Effector CD8-positive, alpha-beta T cell (primary cell): ENCODE measurements at places on chromosomes 5 and 9.

DNA sequence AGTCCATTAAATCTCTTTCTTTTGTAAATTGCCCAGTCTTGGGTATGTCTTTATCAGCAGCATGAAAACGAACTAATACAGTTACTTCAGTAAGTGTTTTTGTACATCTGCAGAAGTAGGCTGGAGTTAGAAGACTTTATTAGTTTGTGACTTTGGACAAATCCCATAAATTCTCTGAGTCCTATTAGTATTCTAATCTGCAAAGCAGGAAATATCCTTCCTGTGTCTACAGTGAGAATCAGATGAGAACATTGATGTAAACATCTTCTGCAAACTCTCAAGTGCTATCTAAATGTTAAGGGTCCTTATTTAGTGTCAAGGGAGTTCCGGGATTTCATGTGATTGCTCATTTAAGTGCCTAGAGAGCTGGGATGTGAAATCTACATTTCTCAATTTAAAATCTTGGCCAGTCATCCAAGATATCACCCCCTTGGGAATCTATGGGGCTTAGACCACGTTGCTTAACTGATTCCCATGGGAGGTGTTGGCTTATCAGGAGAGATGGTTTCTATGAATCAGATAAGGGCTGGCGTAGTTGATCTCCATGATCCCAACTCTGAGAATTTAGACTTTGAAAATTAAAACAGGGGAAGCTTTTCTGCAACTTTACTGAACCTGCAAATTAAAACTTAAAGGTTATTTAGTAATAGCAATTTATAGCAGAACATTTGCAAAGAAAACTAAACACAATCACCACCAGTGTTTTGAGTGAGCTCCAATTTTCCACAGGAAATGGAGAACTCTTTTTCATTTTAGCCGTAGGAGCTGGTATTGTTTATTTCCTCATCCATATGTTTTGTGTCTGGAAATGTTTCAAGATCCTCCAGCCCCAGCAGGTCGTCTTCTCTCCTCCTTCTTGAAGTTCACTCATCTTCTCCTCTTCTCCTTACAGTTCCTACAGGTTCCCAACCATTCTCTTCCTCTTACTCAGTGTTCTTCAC lies 241.6 kb upstream of the CD180 start:
- DNase-seq, result no peak

DNA sequence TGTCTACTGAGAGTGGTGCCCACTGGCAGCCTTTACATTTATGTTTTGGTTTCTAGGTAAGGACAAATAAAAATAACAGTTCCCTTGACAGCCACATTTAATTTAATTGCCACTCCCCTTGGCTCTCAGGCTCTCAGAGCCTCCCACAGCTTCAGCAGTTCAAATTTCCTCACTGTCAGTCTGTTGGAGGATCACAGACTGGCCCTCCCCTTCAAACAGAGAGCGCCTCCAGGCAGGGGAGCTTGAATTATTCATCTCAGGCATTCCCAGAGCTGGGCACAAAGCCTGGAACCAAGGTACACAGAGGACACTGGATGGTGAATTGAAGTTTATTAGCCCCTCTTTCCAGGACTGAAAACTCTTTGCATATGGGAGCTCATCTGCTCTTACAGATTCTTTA lies 407.7 kb downstream of the SPOCK1 start:
- DNase-seq, result no peak

DNA sequence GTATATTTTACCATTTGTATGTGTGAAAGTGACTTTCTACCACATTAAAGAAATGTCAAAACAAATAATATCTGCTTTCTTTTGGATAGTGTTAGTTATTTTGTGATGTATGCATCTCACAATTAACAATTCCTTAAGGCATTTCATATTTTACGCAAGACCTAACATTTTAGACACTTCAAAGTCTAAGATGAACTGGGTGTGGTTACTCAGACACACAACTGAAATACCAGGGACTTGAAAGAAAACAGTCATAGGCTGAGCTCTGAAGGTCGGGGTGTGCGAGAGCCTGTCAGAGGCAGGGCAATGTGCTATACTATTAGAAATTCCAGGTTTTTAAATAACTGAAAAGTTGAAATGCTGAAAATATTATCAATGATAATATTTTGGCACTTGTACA lies 44.5 kb upstream of the ZNF622 start:
- DNase-seq, result no peak

GRCh38 chr5:579746-580366 lies 32.3 kb upstream of the CEP72 start:
- no peak for DNase-seq

DNA sequence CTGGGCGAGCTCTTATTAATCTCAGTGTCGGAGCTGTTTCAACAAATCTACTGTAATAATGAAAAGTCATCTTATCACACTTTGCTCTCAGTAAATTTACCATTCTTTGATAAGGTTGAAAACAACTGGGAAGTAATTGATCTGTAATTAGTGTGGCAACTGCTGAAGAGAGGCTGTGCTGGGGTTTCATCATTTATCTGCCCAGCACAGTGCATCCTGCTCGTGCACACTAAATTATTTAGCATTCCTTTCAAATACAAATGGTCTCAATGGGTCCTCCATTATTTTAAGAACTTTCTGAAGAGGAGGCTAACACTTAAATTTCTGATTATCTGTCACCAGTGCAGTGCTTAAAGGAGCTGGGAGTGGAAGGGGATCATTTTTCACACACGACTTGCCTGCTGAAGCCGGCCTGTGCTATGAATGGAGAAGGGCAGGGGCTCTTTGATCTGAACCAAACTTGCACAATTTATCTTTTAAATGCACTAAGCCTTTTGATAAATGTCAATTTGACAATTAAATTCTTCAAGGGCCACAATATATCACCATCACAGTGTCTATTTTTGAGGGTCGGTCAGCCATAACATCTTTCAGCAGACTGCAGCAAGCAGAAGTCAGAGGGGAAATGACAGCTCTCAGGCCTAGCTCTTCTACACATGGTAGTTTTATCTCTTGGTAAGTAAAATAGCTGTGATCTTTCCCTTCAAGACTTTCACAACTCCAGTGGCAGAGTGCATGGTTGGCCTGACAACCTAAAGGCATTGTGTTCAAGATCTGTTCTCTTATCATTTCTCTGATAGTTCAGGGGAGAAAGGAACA lies 106.4 kb upstream of the EFNA5 start:
- DNase-seq, result no peak

GRCh38 chr9:16704116-16705110 lies 166.1 kb downstream of the BNC2 start:
- no peak for DNase-seq
